Natural killer cell (primary cell): ENCODE measurements at places on chromosomes 11 and 22. TPM values are rescaled to one million over a fixed set of nuclear protein-coding genes. Genes with fewer than 3 reads are reported as not detected.

The MOGAT2 gene
- not detected for total RNA-seq

- no peak overlapping the region for H3K4me3 ChIP-seq
- no peaks in the 10 kb centered on the region for H3K36me3 ChIP-seq
- no peak for DNase-seq
Measured at GRCh38 chr11:96391698-96392307, 2.0 kb downstream of the JRKL start.

The UCP3 gene
- total RNA-seq: 8.5 TPM

The SPON1 gene
- 0.18 TPM for total RNA-seq

DNA sequence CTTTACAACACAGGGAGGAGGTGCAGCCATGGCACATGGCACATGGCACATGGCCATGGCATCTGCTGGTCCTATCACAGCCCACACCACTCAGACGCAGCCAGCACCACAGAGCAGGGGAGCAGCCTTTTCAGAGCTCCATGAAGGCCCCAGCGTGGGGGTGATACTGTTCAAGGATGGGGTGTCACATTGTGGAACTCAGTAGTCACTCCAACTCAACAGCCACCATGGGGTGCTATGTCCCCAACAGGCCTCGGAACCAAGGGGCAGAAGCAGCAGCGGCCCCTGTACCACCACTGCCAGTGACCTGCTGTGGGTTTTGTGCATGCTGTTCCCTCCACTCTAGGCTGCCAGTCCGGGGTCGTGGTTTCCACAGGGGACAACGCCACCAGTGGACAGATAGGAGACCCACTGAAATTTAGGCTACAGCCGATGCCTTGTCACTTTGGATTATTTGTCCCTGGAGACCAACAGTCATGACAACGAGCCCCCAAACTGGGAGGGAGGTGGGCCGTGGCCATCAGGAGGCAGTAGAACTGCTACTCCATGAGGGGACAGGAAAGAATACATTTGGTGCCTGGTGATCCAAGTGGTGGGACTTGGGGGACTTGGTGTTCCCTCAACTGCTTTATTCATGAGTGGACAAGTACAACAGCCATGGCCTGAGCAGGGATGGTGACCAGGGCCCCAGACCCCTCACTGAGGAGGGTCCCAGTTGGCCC is 30.4 kb upstream of the CD81 start:
- no peaks in the 10 kb centered on the region for H3K4me1 ChIP-seq
- no peaks in the 10 kb centered on the region for H3K36me3 ChIP-seq
- DNase-seq: no peak
- no peak overlapping the region for H3K4me3 ChIP-seq

- no peak overlapping the region for H3K27ac ChIP-seq
- no peak for DNase-seq
- H3K4me3 ChIP-seq: no peak overlapping the region
Measured at GRCh38 chr11:114273890-114274635, 22.1 kb upstream of the NNMT start.

The TNNT3 gene
- 26.2 TPM for total RNA-seq

The MPZL2 gene
- not detected for total RNA-seq

DNA sequence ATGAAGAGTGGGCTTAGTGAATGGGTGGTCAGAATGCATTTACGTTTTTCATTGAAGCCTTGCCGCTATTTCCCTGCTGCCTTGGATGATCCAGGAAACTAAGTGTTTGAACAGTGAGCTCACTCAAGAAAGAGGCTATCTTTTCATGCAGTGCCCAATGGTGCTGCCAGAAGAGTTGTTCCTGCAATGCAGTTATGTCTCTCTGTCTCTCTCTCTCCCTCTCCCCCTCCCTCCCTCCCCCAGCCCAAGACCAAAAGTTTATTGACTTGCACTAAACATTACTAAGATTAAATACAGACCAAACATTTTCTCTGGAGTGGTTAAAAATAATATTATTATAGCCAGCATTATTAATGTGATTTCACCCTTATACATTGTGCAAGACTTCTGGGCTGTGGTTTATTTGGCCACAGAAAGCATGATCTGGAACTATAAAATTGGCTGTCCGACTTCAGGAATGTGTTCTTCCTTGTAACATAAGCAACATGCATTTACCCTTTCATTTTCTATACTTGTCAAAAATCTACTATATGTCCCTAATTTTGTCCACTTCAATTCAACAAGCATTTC is 6.6 kb upstream of the FUT4 start:
- H3K4me3 ChIP-seq: no peak overlapping the region
- H3K27me3 ChIP-seq: peaks cover 4% of the 10 kb centered on the region
- H3K36me3 ChIP-seq: no peaks in the 10 kb centered on the region
- DNase-seq: no peak
- H3K27ac ChIP-seq: no peak overlapping the region

The NRGN gene
- total RNA-seq: 70.9 TPM

GRCh38 chr11:134483291-134483690 is 71.2 kb upstream of the B3GAT1 start:
- H3K36me3 ChIP-seq: no peaks in the 10 kb centered on the region
- H3K4me1 ChIP-seq: no peaks in the 10 kb centered on the region
- no peak for DNase-seq

The BIRC3 gene
- 92.3 TPM for total RNA-seq

GRCh38 chr11:61972672-61973475 is 5.4 kb upstream of the FTH1 start:
- no peaks in the 10 kb centered on the region for H3K27me3 ChIP-seq
- DNase-seq: peak; percentile 56
- peaks cover 37% of the 10 kb centered on the region for H3K4me1 ChIP-seq
- H3K27ac ChIP-seq: peak overlapping the region; percentile 0
- no peaks in the 10 kb centered on the region for H3K36me3 ChIP-seq

DNA sequence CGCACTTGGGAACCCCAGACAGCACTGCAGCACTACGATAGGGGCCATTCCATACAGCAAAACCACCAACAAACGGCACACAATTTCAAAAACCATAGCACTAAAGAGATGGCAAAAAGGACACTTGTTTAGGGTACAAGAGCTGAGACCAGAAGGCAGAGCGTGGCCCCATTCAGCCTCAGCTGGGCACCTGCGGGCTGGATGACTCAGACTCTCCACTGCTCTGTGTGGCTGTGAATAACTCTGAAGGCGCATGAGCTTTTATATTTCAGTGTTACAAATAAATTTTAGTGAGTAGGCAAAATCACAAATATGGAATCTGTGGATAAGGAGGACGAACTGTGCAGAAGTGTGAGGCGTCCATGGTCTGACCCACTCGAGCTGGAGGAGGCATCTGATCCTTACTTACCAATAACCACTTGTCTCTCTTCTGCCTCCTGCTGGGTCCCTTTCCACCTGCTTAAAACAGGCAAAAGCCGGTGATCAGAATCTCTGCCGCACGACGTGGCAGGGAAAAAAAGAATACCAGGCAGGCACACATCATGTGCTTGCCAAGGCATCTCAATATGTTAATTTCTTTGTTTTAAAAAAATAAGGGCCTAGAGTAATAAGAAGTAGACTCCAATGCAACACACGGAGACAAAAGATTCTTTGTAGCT is 325.7 kb downstream of the SHANK2 start:
- H3K4me3 ChIP-seq: no peak overlapping the region
- no peak for DNase-seq
- H3K36me3 ChIP-seq: no peaks in the 10 kb centered on the region
- no peaks in the 10 kb centered on the region for H3K4me1 ChIP-seq
- H3K27me3 ChIP-seq: no peaks in the 10 kb centered on the region
- H3K27ac ChIP-seq: no peak overlapping the region

DNA sequence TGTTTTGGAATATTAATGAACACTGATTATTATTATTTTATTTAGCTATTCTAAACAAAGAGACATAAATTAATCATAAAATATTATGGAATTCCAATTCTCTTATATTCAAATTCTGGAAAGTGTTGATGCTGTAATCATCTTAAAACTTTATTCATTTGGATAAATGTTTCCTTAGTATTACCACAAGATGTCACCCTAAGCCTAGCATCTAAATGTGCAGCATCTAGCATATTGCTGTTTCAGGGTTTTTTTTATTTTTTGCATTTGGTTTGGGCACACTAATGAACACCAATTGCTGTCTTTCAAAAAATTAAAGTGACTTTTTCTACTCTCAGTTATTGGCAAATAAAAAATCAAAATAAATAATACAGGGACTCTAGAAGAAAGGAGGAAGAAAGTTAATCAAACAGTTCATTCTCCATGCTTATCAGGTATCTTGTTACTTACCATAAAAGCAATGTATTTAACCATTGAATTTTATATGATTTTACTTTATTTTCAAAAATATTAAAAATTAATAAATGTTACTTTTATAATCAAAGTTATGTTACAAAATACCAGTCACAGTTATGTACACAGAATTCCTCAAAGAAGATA is 31.8 kb downstream of the DLG2 start:
- no peak overlapping the region for H3K27ac ChIP-seq
- H3K27me3 ChIP-seq: no peaks in the 10 kb centered on the region

The TRIM51 gene
- total RNA-seq: 0.25 TPM

DNA sequence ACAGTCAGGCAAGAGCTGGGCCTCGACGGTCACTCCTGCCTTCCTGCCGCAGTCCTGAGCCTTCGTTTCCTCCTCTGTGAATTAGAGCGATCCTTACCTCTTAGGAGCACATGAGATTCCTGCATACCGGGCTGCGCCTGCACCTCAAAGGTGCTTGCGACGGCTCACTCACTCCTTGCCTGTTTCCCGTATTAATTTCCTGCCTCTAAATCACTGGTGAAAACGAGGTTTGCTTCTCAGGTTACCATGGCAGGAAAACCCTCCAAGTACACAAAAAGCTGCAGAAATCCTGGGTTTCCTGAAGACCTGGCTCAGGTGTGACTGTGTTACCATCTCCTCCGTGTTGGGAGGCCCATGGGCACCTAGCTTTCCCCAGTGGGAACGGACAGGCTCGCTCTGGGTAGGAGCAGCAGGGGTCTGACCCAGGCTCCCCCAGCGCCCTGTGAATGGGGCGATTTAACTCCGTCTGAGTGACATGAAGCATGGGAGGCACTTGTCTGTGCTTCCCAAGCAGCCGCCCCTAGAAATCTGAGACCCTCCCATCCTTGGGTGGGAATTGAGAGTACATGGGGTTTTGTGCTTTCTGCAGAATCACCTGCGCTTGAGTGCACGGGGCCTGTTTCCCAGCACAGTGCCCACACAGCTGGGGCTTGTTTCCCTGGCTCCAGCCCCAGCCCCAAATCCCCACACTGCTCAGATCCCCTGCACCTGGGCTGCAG is 64.8 kb downstream of the PHF21B start:
- no peak overlapping the region for H3K27ac ChIP-seq
- H3K27me3 ChIP-seq: no peaks in the 10 kb centered on the region
- no peaks in the 10 kb centered on the region for H3K36me3 ChIP-seq
- no peak for DNase-seq

DNA sequence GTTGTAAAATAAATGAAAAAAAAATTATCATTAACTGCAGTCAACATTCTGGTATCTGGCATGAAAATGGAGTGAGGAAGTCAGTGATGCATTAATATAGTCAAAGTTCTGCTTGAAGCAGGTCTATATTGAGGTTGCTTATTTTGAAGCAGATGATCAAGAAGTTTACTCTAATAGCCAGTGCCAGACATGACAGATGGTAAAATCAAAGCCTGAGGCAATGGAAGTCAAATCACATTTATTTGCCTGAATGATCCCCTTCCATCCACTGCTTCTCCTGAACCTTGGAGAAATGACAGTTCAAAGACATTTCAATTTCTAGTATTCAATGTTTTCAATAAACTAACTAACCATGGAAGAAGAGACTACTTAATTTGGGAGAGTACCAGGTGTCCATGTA is 430.0 kb downstream of the FAM181B start:
- H3K27ac ChIP-seq: no peak overlapping the region
- no peaks in the 10 kb centered on the region for H3K36me3 ChIP-seq
- no peaks in the 10 kb centered on the region for H3K27me3 ChIP-seq
- no peak for DNase-seq
- no peak overlapping the region for H3K4me3 ChIP-seq

DNA sequence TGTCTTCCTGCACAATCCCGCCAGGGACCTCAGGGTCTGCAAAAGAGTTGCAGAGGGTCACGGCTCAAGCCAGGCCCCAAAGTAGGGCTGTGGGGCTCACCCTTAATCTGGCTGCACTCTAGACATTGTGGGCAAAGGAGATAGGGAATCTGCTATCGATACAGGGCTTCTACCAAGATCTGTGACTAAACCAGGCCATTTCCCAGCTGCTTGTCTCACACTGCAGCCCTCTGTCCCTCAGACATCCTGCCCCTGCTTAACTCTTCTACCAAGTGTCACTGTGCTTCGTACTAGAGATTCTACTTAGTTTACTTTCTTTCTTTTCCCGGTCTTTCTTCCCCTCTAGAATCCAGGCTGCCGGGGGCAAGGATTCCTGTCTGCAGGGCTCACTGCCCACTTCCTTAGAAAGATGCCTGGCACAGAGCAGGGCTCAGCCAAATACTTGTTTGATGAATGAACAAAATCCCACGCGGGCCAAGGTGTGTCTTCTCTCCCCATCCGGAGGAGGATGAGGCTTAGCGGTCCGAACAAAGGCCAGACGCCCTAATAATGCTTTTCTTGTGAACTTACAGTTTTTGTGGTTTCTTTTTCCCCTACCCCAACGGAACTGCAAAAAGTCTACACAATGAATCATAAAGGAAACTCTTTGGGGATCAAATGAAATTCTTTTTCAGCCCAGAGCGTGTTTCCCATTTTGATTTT is 61.3 kb upstream of the ANO1 start:
- no peaks in the 10 kb centered on the region for H3K4me1 ChIP-seq
- no peaks in the 10 kb centered on the region for H3K27me3 ChIP-seq
- DNase-seq: no peak
- H3K4me3 ChIP-seq: no peak overlapping the region
- no peak overlapping the region for H3K27ac ChIP-seq
- H3K36me3 ChIP-seq: no peaks in the 10 kb centered on the region

The ARFGAP3 gene
- 53.8 TPM for total RNA-seq

DNA sequence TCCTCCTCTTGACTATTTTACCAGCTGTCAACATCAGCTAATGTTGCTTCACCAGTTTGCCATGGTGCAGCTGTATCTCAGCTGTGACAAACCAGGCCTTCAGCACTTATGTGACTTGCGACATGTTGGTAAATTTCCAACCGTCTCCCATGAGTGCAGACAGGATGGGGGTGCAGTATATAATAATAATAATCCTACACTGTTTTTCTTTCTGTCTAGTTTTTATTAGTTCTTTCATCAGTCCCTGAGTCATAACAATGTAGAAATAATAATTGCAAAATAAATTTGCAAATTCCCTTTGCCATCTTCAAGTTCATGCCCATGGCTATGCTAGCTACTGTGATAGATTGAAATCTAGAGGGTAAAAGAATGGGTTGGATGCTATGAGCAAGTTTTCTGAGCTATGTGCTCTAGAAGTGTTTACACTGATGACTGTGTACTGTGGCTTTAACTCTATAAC is 4.9 kb downstream of the MMP13 start:
- no peaks in the 10 kb centered on the region for H3K36me3 ChIP-seq
- H3K4me1 ChIP-seq: no peaks in the 10 kb centered on the region
- DNase-seq: no peak
- no peak overlapping the region for H3K4me3 ChIP-seq

The PIH1D2 gene
- not detected for total RNA-seq

GRCh38 chr11:132969892-132970291 is 562.4 kb downstream of the OPCML start:
- H3K36me3 ChIP-seq: no peaks in the 10 kb centered on the region
- H3K4me3 ChIP-seq: no peak overlapping the region
- DNase-seq: no peak
- H3K4me1 ChIP-seq: no peaks in the 10 kb centered on the region
- no peak overlapping the region for H3K27ac ChIP-seq
- H3K27me3 ChIP-seq: no peaks in the 10 kb centered on the region
